ENCODE measurements at places on chromosomes 16 and 17.

DNA sequence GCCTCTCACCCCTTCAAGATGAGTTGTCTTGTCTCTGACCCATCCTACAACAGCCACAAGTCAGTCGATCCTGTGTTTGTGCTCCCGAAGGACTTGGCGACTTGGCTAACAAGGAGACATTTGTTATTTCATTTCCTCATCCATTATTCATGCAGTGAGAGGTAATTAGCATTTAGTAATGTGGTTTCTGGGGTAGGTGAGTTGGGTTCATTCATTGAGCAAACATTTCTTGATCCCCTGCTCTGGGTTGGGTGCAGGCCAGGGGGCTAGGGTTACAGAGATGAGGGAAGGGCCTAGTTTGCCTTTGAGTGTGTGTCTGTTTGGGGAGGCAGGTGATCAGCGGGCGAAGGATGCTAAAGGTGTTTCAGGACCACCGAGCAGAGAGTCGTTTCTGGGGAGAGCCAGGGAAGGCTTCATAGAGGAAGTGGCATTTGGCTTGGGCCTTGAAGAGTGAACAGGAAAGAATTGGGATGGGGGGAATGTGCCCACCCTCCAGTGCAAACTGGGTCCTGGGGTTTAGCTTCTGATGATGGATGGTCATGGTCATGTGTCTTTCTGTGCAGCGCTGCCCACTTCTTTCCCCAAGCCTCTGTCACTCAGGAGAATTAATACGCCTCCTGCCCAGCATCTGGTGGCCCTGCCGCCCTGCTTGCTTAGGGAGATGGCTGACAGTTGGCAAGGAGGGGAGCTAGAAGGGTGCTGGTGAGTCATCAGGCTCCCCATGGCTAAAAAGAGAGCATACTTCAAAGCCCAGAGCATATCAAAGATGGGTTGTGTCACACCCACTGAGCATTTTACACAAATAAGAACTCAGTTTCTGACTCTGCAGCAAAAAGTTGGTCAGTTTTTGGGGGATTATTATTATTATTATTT, 38.5 kb downstream of the MSI2 start:
- peak; percentile 42 for DNase-seq

GRCh38 chr17:64250233-64250835, 12.7 kb downstream of the TEX2 start:
- DNase-seq = no peak

DNA sequence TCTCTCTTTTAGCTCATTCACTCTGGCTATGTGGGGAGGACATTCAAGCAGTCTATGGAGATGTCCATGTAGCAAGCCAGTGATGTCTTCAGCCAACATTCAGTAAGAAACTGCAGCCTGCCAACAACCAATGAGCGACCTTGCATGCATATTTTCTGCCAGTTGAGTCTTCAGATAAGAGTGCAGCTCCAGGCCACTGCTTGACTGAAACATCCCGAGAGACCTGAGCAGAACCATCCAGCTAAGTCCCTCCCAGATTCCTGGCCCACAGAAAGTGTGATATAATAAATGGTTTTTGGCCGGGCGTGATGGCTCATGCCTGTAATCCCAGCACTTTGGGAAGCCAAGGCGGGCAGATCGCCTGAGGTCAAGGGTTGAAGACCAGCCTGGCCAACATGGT, 10.5 kb upstream of the C17orf58 start:
- DNase-seq = no peak

GRCh38 chr16:3094289-3095027, 4.6 kb downstream of the ZSCAN10 start:
- peak; percentile 43 for DNase-seq

DNA sequence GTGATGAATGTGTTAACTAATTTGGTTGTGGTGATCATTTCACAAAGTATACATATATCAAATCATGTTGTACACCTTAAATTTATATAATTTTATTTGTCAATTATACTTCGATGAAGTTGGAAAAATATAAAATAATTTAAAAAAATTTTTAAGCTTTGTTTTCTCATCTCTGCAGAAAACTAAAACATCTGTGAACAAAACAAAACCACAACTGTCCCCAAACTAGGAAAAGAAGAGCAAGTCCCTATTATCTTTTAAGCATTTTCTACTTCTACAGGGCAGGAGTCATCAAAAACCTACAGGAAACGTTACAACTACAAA, 6.5 kb downstream of the HSDL1 start:
- DNase-seq = no peak

- peak; percentile 13 for DNase-seq
These were observed 3.3 kb downstream of the SYNRG start for GRCh38 chr17:37605813-37606505.

DNA sequence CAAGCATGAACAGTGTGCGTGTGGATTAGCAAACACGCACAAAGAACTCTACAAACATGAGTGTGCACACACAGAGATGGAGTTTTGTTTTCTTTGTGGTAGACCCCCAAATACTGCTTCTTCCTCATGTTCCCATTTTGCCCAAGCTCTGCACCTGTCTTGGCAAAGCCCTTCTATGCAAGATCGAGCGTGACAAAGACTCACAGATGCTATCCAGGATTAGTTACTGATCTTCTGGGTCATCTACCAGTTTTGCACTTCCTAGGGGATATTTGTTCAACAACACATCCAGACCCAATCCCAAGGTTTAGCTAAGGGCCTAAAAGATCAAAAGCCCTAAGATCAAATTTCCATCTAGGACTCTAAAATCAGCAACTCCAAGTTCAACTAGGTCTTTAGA, 16.0 kb downstream of the LRRC36 start:
- no peak for DNase-seq

DNA sequence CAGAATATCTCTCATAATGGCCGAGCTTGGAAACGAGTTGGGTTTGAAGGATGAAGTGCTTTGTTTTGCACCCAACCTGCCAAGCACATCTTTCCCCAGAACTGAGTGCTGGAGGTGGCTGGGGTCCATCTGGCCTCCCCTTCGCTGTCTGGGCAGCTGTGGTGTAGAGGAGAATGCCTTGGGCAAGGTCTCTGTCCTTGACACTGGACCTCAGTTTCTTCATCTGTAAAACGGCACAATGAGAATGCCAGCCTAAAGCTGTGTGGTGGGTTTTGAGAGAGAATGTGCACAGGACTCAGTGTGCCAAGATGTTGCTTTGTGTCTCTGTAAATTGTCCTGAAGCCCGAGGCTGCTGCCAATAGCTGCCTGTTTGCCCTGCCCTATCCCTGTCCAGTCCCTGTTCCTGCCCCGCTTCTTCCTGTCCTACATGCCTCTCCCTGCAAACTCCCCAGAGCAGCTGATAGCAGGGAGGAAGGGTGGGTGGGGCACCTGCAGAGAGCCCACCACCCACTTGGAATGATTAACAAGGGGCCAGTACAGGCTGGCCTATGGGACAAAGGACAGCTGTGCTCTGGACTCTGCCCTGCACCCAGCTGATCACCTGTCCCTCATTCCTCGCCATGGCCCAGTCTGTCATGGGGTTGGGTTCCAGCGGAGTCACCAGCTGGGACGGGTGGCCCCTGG, 15.3 kb downstream of the LASP1 start:
- no peak for DNase-seq

GRCh38 chr16:15055141-15056053, 477 bp downstream of the NTAN1 start:
- no peak for DNase-seq

DNA sequence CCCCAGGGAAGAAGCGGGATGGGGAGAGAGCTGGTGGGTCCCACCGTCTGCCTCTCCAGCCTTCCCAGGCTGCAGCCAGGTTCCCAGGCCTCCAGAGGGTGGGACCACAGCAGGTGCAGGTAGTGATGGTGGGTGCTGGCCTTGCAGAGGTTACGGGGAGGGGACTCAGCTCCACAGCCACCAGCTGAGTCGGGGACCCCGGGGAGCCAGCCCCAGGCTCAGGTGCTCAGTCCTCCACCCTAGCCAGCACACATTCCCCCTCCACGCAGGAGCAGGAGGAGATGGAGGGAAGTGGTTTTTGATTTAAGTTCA, 5.0 kb downstream of the TP53I13 start:
- no peak for DNase-seq

DNA sequence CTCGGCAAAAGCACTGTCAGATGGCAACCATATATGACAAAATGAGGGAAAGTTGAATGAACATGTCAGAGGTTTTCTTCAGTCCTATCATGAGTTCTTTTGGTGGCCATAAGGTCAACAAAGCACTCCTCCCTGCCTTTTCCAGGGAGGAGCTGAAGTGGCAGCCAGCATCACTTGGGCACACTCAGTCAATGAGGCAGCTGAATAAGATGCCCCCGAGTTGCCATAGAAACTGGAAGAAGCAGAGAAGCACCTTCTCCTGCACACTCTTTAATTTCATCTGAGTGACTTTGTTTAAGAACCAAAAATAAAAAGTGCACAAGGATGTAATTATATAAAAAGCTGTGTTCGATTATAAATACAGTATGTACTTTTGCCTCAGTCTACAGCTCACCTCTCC, 16.0 kb downstream of the KCNJ2 start:
- DNase-seq = no peak
